ENCODE measurements at places on chromosomes 7 and 10.

DNA sequence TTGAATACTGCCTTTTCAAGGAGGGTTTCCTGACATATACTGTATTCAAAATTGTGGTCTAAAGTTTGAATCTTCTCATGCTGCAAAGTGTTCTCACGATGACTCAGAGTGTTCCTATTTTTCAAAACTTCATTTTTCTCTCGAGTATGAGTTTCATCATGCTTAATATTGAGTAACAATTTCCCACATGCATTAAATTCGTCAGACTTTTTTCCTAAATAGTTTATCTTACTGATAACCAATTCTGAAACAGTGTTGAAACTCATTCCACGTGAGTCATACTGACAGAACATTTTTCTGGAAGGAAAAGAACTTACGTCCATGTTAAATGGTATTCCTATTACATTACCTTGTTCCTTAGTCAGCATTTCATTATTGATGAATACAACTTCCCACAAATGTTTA lies 44.1 kb downstream of the ZNF33B start:
- no peak for DNase-seq

DNA sequence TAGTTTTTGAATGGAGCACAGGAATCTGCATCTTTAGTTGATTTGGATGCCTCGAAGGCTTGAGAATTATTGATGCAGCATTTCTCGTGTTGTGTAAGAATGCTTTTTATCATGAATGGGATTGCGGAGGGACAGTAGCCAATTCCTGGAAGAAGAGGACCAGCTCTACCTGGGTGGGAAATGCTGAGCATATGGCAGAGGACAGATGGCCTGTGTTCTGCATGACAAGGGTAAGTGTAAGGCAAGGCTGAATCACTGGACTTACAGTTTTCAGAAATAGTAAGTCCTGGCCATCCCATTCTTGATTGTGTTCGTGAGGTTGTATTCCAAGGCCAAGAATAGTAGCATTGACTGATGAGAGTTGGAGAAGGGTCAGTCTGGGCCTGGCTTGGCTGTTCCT lies 15.9 kb downstream of the RP9 start:
- DNase-seq: no peak

- DNase-seq: no peak
Measured at GRCh38 chr10:45460235-45460878, 86.3 kb downstream of the ALOX5 start.

DNA sequence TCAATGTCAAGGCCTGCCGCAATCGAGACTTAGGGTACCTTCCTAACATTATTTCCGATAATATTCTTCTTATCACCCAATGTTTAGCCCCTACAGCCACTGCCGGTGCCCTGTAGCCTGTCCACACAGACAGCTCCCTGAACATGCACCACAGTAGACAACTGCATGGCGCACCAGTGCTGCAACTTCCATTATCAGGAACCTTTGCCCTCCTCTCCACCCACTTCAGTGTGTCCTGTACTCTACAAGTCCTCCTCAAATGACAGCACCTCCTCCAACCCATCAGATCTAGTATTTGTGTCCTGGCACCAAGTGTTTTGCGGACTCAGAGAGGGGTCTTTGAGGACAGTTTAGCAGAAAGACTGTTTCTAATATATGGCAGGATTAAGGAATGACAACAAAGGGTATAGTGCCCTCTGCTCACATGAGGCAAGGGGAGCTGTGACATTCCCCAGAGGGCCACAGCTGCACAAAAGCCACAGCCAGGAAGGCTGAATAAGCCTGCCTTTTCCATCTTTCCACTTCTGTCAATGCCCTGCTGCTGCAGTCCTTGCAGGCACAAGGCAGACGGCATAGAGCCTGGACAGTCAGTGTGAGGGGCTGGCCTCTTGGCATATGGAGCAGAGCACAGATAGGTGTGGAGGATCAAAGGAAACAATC lies 335.4 kb downstream of the PARD3 start:
- DNase-seq: no peak

DNA sequence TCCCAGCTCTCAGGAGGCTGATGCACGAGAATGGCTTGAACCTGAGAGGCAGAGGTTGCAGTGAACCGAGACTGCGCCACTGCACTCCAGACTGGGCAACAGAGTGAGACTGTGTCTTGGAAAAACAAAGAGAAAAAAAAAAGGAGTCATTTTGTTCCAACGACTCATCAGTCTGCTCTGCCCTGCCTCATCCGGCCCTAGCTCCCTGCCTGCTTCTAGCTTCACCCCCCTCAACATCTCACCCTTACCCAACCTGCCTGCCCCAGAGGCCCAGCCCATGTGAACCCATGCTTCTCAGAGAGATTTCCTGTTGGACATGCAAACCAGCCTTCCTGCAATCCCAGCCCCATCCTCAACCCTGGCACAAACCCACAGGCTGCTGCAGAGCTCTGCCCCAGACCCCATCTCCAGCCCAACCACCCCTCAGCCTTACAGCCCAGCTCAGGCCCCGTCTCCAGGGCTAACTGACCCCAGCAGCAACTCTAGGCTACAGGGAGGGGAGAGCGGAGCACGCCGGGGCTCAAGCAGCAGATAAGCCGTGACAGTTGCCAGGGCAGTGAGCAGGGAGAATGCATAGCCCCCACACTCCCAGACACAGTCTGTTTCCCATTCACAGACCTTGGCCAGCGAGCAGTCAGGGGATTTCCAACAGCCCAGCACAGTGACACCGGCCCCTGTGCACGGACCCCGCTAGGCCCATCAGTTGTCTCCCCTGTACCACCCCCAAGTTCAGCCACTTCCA lies 86.0 kb upstream of the KCTD7 start:
- DNase-seq: no peak

GRCh38 chr10:128738386-128738915 lies 612.2 kb upstream of the MKI67 start:
- DNase-seq: no peak

- DNase-seq: no peak
Measured at GRCh38 chr7:36906448-36906847, 182.2 kb upstream of the AOAH start.

- no peak for DNase-seq
Measured at GRCh38 chr10:103986360-103986759, 19.4 kb downstream of the SLK start.

- DNase-seq: peak; percentile 61
Measured at GRCh38 chr10:70480239-70480861, 1.8 kb downstream of the PALD1 start.

DNA sequence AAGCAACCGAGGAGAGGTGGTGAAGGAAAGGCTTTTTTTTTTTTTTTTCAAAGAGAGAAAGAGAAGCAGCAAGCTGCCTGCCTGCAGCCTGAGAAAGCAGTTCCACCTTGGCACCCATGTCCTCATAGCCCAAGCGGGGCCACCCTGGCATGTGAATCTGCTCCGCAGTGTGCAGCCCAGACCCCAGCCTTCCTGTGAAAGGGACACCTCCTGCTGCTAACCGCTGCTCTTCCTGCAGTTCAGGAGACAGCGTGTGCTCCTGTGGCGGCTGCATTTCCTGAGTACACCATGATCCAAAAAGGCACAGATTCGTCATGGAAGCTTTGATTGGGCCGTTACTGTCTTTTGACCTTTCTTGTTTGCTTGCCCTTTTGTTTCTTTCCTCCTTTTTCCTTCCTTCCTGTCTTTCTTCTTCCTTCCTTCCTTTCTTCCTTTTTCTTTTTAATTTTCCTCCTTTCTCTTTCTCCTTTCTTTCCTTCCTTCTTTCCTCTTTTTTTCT lies 38.1 kb downstream of the IKZF1 start:
- peak; percentile 70 for DNase-seq

GRCh38 chr7:13952921-13953320 lies 36.5 kb downstream of the ETV1 start:
- DNase-seq: no peak

GRCh38 chr7:88758381-88759229 lies 895 bp upstream of the ZNF804B start:
- DNase-seq: no peak

GRCh38 chr7:7772397-7772821 lies 54.0 kb upstream of the RPA3 start:
- no peak for DNase-seq

DNA sequence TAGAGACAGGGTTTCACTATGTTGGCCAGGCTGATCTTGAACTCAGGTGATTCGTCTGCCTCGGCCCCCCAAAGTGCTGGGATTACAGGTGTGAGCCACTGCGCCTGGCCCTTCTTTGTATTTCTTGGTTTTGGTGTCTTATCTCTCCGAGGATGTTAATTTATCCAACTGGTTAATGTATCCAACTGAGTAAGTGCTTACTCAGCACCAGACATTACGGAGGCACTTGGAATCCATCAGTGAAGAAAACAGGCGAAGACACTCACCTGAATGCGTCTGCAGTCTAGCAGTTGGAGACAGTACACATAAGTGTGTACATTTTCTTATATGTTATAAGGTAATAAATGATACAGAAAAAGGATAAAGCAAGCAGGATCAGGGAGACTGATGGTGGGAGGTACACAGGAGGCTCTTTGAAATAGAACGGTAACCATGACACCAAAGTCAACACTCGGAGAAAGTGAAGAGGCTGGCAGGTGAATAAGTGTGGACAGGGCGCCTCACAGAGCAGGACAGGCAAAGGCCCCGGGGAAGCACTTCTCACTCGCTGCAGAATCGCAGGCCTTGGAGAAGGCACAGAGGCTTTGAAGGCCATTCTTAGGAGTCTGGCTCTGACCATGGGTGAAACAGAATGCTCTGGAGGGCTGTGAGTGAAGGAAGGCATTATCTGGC lies 73.1 kb downstream of the LANCL2 start:
- DNase-seq: no peak

- DNase-seq: no peak
Measured at GRCh38 chr7:92727755-92728154, 108.6 kb downstream of the CDK6 start.

GRCh38 chr7:128353610-128354009 lies 7.9 kb downstream of the PRRT4 start:
- no peak for DNase-seq
